Activated CD4-positive, alpha-beta memory T cell treated with anti-CD3 and anti-CD28 coated beads for 36 hours (primary cell): ENCODE measurements at places on chromosomes 12 and 14. TPM values are rescaled to one million over a fixed set of nuclear protein-coding genes. Genes with fewer than 3 reads are reported as not detected.

PMCH gene
- 0.59 TPM for total RNA-seq

GRCh38 chr14:103008768-103009357 is 48.5 kb downstream of the CDC42BPB start:
- DNase-seq = no peak

POLE gene
- 114 TPM for total RNA-seq

GPD1 gene
- 0.34 TPM for total RNA-seq

GRCh38 chr14:32010604-32011125 is 66.4 kb upstream of the ARHGAP5 start:
- DNase-seq = no peak

DNA sequence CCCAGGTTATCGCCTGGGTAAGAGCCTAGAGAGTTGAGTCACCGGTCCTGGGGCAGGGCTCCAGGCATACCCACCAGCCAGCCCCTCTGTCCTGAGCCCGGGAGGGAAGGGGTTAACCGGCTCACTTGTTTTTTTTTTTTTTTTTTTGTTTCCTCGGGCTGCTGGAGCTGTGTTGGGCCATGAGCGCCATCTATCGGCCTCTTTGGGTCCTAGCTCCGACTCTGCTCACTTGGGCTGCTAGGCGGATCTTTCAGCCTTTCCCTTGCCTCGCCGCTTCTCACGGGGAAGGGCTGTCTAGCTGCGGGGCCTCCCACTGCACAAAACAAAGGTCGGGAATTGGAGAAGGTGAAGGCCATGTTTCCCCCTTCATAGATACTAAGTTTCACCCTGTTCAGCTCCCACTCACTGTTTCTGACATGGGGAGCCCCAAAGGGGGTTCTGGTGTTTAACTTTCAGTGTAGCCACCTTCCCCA is 2.8 kb upstream of the SMUG1 start:
- DNase-seq = peak; percentile 83

DNA sequence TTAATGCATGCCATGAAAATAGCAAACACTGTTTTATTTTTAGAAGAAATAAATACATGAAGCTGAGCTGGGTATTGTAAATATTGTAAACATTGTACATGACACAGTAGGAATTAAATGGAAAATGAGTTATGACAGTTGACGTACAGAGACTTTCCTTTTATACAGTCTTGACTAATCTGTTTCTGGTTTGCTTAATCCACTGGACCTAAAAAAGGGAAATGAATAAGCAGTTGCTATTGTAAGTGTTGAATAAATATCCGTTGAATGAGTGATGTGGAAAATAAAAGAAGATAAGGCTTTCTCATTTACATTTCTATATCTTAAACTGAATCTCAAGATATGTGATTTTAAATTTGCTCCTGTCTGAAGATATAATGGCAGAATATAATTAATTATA is 15.0 kb downstream of the PMCH start:
- no peak for DNase-seq

DNA sequence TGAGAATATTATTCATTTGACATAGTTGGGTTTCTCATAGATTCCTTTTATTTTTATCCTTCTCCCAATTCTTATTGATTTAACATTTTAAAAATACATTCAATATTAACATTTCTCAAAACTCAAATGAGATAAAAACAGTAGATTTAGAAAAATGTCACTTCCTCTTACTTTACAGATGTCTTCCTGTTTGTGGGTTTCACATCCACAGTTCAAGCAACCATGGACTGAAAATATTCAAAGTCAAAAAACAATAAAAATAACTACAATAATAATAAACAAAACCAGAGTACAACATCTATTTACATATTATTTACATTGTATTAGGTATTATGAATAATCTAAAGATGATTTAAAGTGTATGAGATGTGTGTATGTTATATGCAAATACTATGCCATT is 111.3 kb upstream of the SLC16A7 start:
- no peak for DNase-seq

GRCh38 chr12:47099610-47100009 is 19.9 kb upstream of the AMIGO2 start:
- no peak for DNase-seq

- DNase-seq = no peak
Measured at GRCh38 chr14:99063620-99064225, 208.3 kb downstream of the BCL11B start.

- DNase-seq = no peak
Measured at GRCh38 chr14:98512501-98513251, 759.3 kb downstream of the BCL11B start.
